ENCODE measurements at places on chromosomes 2 and 18.
A peak's percentile ranks its signal among the peaks of the same experiment; 100 is the strongest.

DNA sequence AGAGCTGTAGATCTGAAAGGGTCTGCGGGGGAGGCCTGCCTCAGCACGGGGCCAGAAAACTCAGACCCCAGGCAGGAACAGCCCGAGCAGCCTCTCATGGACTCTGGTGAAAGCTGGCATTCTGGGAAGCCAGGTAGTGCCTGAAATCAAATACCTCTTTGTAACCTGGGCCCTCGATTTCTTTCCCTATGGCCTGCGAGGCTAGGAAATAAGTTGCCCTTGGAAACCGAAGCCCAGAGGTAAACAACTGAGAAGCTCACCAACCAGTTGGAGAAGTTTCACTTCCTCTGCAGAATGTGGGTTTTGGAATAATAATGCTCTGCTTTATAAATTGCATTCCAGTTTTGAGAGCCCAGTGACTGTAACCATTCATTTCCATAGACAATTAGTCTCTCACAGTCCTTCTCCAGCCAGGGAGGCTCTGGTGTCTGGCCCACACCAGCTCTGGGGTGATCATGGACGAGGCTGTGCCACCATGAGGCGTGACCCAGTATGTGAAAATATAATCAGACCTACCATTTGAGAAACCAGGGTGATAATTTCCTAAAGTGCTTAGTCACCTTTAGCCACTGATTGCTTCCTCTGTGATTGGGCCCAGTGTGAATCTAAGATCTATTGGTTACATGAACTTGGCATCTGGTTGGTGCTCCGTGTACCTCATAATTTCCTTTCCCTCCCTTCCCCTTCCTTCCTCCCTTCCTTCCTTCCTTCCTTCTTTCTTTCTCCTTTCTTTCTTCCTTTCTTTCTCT, 133.1 kb upstream of the PELI1 start:
- DNase-seq = peak; percentile 50

DNA sequence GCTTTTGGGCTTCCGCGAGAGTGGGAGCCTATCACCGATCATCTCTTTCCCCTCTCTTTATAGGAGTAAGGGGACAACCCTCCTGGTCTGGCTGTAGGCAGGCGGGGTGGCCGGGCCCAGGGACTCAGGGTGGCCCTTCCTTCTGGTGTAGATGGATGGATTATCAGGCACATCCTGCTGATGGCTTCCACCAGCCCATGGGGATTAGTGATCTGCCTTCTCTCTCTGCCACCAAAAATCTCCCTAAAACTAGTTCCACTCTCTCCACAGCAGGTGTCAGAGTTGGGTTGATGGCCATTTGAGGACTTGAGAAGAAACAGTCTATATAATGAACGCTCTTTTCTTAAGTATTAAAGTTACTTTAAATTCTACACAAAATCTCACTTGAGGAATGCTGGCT, 37.4 kb downstream of the NCK2 start:
- no peak for DNase-seq

DNA sequence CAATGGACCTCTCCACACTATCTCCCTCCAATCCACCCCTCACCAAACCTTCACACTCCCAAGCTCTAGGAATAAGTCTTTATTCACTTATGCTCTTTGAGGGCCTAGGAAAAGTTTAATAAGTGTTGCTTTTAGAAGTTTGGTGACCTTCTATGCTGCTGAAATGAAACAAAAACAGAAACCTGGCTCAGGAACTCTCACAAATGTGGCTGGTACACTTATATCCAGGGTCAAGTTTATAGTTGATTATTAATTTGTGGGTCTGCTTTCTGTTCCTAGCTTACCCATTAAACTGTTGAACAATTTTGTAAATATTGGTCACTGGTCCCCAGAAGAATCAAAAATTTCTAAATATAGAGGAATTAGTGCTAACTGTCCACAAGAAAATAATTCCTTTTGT, 14.2 kb upstream of the ANKRD44 start:
- DNase-seq = no peak

DNA sequence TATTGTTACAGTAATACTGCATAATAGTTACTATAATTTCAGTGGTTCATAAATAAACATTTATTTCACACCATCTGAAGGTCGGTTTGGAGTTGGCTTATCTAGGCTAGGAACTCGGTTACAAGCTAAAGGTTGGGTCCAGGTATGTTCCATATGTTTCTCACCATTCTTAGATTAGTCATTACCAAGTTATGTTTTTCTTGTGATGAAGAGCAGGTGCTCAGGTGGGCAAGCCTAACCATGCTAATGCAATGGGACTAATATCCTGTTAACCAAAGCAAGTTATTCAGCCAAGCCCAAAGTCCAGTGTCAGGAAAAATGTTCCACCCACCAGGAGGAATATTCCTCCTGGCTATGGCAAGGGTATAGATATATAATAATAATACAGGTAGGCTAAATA, 93.2 kb downstream of the CPO start:
- no peak for DNase-seq

GRCh38 chr2:96870626-96871255, 861 bp upstream of the SEMA4C start:
- peak; percentile 62 for DNase-seq

DNA sequence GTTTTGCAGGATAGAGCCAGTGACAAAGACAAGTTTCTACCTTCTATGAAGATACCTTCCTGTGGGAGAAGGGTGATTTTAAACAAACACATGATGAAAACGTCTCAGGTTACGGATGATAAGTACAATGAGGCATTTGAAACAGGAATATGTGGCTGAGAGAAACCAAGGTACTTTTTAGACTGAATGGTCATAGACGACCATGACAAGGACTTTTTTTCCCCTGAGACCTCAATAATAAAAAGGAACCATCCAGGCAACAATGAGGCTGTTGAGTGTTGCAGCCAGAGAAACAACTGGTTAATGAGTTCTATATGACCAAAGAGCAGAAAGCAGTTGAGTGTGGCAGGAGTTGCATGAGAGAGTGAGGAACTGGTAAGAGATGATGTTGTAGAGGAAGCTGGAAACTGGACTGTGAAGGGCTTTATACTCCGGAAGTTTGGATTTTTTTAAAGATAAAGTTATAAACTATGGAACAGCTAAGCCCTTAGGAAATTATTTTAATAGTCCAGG, 306.1 kb upstream of the CYRIA start:
- no peak for DNase-seq

All from Ammon's horn (tissue), 1 donor.